ENCODE measurements at places on chromosomes 5 and 9.
A peak's percentile ranks its signal among the peaks of the same experiment; 100 is the strongest.

- peak; percentile 21 for DNase-seq
These were observed at the start of gene PCDHB3 for GRCh38 chr5:141100243-141100805. Gene PCDHB3 (plus strand): TSS chr5:141100473. CDS start chr5:141100650, 177 bp downstream.

DNA sequence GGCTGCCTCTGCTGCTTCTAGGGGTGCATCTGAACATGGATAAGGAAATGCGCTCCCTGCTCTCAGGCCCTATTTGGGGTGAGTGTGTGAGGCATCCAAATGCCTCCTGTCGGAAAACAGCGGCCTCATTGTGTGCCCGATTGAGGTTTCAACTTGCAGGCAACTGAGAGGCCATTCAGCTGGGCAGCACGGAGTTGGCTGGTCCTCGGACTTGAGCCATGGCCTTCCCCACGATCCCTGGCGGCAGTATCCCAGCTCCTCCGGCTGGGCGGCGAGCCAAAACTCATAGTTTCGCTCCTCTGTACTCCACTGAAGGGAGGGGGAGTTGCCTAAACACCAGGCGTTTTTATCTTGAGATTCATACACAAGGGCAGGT is 597.3 kb upstream of the SGCD start:
- DNase-seq: no peak

GRCh38 chr9:88425538-88425950 is 37.3 kb downstream of the SPIN1 start:
- DNase-seq: no peak

DNA sequence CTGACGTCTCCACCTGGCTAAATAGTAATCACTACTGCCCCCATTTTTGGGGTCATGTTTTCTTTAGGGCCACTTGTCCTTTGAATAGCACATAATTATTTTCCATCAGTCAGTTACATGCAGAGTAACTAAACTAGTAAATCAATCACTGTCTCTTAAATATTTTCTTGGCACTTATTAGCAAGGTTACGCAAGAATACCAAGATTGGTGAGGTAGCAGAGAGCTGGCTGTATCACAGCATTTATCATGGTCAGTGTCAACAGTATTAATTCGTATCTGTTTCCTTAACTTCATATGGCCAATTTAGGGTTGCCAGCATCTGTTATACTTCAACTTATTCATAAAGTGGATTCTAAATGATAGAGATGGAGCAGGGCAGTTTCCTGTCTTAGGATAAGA is 346.8 kb upstream of the FAM174A start:
- DNase-seq: no peak

DNA sequence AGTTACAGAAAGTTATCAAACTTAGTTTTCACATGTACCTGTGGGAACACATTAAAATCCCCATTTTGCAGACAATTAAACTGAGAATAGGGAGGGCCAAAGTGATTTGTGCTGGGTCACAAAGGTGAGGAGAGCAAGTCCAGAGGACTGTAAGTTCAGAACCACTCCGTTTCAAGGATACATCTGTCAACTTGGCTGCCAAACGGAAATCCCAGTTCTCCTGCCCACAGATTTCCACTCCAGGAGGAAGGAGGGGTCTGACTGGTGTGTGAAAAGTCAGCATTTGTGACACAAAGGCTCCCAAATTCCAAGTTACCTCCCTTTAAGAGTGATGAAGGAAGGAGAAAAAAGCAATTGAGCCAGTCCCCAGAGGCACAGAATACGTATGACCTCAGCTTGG is 42.3 kb downstream of the PRELID2 start:
- no peak for DNase-seq

DNA sequence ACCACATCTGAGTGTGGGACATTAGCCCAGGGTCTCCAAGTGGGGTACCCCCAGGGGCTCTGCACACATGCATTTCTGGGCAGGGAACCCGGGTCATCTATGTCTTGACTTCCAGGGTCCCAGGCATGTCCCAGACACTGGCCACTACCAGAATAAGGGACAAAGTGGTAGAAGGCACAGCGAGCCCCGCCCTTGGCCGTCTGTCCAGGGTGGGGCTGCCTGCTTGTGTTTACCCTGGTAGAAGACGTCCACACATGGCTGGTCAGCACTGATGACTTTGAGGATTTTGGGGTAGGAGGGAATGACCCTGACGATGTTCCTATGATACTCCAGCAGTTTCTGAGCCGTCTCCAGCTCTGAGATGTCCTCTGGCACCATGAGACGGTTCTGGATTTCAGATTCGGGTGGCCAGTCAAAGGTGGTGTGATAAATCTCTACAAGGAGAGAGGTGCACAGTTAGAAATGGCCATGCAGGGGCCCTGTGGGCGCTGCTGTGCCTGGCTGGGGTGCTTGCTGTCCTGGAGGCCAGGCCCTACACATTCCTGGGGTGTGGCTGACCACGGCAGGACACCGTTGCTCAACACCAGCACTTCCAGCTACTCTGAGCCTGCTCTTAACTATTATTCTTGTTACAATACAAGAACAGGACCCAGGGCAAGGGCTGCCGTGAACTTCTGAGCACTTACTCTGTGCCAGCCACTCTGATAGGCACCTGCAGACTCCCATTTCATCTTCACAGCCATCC is 51.3 kb downstream of the AK8 start:
- DNase-seq: no peak

GRCh38 chr9:133839822-133840329 is 101.7 kb upstream of the SARDH start:
- DNase-seq: no peak

- no peak for DNase-seq
These were observed 33.7 kb downstream of the PAM start for GRCh38 chr5:102788788-102789187.

DNA sequence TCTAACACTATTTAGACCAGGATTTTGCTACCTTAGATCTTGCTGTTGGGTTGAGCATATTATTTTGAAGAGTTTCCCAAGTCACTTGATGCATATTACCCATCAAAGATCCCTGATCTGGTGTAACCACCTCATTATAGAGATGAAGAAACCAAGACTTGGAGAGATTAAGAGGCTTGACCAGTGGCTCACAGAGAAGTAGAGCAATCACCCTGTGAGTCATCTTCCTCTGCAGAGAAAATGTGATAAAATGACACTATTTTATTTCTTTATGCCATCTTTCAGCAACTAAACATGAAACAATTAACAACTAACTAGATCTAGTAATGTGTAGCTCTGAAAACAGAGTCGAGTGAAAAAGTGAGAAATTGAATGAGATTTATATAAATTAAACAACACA is 76.1 kb downstream of the KIF4B start:
- no peak for DNase-seq

DNA sequence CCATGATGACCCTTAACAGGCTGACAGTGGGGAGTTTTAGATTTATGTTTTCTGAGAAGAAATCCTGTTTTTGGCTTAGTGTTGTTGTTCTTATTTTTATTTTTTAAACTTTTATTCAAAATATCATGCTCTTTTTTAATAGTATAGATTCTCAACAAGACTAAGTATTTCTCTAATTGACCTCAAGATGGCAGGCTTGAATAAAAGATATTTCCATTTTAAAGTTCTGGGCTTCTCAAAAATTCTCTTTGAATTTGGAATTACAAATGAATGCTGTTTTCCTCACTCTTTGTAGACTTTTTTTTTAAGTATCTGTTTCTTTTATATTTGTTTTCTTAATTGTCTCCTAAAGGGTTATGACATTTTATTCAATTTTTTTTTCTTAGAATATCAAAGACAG is 50.0 kb upstream of the SH3GL2 start:
- peak; percentile 5 for DNase-seq

DNA sequence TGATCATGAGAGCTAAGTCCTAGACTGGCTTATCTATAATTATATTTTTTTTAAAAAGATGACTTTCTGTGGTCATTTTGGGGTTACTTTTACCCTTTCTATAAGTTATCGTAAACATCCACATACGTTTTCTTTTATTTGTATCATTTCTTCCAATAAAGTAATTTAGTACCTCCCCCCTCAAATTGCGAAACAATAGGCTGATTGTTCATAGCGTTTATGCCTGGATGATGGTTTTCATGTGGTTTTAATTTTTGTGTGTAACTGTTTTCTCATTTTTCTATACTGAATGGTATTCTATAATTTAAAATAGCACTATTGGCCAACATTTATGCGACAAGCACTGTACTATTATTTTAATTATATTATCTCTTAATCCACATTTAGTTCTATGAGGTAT is 44.5 kb downstream of the SMC5 start:
- no peak for DNase-seq

GRCh38 chr9:22158271-22158670 is 149.2 kb upstream of the CDKN2B start:
- DNase-seq: no peak

GRCh38 chr9:112542593-112543292 is 56.1 kb downstream of the KIAA1958 start:
- no peak for DNase-seq

GRCh38 chr9:81079055-81079454 is 610.3 kb downstream of the TLE1 start:
- DNase-seq: no peak

GRCh38 chr9:100052375-100052774 is 46.4 kb downstream of the ERP44 start:
- no peak for DNase-seq

DNA sequence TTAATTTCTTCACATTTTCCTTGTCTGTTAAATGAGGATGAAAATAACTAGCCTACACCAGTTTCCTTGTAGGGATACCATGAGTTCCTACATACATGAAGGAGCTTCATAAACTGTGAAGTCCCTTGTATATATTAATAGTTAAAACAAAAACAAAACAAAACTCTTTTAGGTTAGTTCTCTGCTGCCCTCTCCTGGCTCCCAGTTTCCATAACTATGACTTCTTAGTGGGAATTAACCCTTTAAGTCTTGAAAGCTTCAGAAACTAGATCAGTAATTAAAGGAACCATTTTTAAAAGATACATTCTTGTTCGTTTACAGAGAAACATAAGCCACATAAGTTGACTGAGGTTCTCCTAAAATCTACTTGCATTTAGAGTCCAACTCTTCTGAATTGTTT is 500.0 kb upstream of the C9orf72 start:
- DNase-seq: peak; percentile 38

DNA sequence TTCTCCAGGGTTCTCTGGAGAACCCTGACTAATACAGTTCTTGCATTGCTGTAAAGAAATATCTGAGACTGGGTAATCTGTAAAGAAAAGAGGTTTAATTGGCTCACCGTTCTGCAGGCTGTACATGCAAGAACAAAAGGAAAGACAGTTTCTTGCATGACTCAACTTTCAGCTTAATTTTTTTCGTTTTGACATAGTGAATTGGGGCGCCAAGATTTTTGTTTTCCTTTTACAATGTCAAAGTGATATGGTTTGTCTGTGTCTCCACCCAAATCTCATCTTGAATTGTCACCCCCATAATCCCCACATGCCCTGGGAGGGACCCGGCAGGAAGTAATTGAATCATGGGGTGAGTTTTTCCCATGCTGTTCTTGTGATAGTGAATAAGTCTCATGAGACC is 11.8 kb upstream of the CRHBP start:
- DNase-seq: no peak

DNA sequence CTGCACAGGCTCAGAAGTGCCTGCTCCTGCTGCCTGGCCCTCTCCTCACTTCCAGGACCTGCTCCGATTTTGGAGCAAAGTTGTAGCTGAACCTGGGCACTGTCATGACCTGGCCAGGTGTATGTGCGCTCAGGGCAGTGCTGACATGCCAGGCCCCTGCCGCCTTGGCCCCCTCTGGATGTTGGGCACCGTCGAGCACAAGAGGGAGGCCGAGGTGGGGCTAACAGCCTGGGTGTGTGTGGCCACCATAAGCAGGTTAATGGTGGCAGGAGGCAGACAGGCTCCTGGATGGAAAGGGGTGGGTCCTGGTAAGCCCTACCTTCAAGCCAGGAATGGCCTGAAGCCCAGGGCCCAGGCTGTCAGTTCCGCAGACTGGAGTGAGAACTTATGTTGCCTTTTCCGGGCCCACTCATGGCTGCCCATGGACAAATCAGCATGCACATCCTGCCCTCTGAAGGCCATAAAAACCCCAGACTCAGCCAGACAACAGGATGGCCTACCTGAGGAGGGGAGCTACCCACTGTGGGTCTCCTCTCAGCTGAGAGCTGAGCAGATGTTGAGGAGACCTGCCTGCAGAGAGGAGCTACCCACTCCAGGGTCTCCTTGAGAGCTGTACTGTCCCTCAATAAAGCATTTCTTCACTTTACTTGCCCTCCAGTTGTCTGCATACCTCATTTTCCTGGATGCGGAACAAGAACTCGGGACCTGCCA is 66.2 kb downstream of the NACC2 start:
- no peak for DNase-seq

DNA sequence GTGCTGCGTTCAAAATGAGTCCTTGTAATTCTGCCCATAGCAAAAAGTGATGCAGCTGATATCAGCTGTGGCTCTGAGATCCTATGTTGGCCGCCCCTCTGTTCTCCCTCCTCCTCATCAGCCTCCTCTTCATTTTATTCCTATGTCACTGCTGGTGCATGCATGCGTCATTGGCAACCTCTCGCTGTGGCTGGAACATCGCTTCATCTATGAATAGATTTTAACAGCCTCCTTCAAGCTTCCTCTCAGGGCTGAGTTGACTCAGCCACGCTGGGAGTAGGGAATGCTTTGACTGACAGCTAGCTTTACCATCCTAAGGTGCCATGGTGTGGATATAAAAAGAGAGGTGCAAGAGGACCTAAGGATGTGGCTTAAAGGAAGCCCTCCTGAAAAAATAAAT is 303.5 kb downstream of the PLK2 start:
- no peak for DNase-seq

GRCh38 chr9:120500733-120501132 is 79.2 kb downstream of the CDK5RAP2 start:
- no peak for DNase-seq

DNA sequence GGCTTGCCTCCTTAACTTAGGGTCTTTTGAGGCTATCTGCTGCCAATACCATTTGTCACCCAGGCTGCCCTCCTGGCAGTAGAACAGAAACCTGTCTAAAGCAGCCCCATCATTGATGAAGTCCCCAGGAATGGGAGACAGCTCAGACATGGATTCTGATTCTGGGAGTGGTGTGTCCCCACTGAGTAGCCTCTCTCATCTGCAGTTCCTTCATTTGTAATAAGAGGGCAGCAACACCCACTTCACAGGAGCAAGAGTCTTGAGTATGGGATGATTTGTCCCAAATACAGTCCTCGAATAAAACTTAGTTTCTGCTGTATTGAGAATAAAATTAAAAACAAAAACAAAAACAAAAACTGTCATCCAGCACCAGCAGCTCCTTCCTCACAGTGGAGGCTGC is 167.6 kb downstream of the ASTN2 start:
- DNase-seq: peak; percentile 1

GRCh38 chr5:148973455-148973854 is 89.4 kb downstream of the SH3TC2 start:
- DNase-seq: no peak

- peak; percentile 52 for DNase-seq
These were observed 114.4 kb downstream of the VPS13A start for GRCh38 chr9:77291714-77292113.

- DNase-seq: no peak
These were observed 162.4 kb downstream of the ZDHHC21 start for GRCh38 chr9:14530841-14531240.

DNA sequence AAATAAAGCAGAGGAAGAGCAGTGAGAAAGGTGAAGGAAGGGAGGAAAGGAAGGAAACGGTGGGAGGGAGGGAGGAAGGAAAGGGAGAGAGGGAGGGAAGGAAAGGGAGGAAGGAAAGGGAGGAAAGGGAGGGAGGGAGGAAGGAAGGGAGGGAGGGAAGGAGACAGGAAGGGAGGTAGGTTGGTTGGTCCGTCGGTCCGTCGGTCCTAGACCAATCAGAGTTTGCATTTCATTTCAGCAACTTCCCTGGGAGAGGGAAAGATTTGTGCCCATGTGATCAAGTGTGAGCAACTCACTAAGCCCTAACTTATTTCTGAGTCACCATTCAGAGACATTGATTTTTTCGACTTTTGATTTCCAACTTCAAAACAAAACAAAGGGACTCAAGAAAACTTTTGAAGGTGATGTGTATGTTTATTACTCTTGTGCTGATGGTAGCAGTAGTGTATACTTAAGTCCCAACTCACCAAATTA is 18.8 kb downstream of the NANS start:
- DNase-seq: no peak
